Gastroesophageal sphincter (tissue), 4 donors: ENCODE measurements at places on chromosomes 7 and 10. TPM values are rescaled to one million over a fixed set of nuclear protein-coding genes. Genes with fewer than 3 reads are reported as not detected.

GRCh38 chr10:109430043-109430760, 493.1 kb downstream of the XPNPEP1 start:
- no peak for ATAC-seq

Gene ITGB8
- total RNA-seq = 26.4 TPM

Gene GTF2I
- total RNA-seq = 160 TPM

Gene GNGT1
- not detected for total RNA-seq

Gene PRTFDC1
- total RNA-seq = 8.4 TPM
